ENCODE measurements at places on chromosomes 16 and 17. TPM values are rescaled to one million over a fixed set of nuclear protein-coding genes. Genes with fewer than 3 reads are reported as not detected.
A peak's percentile ranks its signal among the peaks of the same experiment; 100 is the strongest.

DNA sequence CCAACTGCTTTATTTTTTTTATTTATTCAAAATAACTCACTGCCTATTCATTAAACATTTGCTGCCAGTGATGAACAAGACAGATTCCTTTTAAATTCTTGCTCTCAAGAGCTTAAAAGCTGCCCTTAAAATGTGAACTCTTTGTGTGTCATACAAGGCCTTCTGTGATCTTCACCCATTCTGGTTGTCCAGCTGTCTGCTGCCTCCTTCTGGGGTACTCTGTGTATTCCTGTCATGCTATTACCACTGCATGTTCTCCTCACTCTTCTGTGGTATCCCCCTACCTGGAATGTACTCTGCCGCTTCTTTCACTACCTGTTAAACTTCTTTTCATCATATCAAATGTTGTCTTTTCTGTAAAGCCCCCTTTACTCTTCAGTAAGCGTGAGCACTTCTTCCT lies 165.8 kb downstream of the CHD9 start:
- H3K4me3 ChIP-seq: no peak overlapping the region
- no peaks in the 10 kb centered on the region for H3K27me3 ChIP-seq
- H3K27ac ChIP-seq: no peak overlapping the region
- H3K36me3 ChIP-seq: no peaks in the 10 kb centered on the region
- peak; percentile 3 for DNase-seq

DNA sequence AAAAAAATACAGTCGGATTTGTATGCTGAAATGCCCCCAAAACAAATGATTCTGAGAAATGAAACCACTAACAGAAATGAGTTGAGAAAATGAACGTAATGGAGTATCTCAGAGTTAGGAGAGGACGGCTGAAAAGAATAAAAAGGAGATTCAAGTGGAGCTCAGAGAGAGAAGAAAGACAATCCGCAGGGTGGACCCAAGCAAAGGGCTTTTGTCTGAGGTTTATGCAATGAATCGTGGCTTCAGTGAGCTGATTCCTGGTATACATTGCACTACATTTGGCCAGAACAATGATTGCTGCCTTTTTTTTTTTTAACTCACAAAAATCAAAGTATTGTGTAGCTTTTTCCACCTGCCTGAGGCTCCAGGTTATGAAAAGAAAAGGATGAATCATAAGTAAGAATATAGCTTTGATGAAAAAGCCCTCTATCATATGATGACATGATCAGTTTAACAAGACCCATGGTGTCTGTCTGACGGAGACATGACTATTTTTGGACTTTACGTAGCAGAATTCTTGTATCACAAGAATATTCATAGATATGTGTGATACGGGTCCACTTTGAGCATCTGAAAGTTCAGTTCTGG lies 4.4 kb upstream of the MED9 start:
- no peak overlapping the region for H3K4me3 ChIP-seq
- peaks cover 4% of the 10 kb centered on the region for H3K27me3 ChIP-seq
- DNase-seq: no peak
- peaks cover 9% of the 10 kb centered on the region for H3K4me1 ChIP-seq

DNA sequence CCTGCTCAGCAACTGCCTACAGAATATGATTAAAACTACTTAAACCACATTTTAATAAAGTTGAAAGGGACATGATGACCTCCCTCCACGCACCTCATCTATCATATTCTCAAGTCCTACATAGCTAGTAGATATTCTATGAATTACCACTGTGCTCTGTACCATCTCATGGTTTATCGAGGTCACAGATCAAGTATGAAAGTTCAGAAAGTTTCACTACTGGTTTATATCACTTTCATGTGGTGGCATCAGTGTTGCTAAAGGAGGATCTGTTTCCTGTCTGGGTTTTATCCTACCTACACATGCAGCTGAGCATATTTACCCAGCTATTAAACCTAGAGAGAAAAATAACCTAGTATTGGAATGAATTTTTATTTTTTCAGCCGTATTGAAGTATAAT lies 214.9 kb upstream of the MON1B start:
- DNase-seq: no peak
- H3K4me1 ChIP-seq: no peaks in the 10 kb centered on the region
- no peak overlapping the region for H3K4me3 ChIP-seq
- no peak overlapping the region for H3K27ac ChIP-seq
- no peaks in the 10 kb centered on the region for H3K27me3 ChIP-seq

GRCh38 chr16:48959747-48960146 lies 321.9 kb downstream of the CBLN1 start:
- H3K4me3 ChIP-seq: no peak overlapping the region
- no peaks in the 10 kb centered on the region for H3K36me3 ChIP-seq
- no peak overlapping the region for H3K27ac ChIP-seq
- no peaks in the 10 kb centered on the region for H3K27me3 ChIP-seq

DNA sequence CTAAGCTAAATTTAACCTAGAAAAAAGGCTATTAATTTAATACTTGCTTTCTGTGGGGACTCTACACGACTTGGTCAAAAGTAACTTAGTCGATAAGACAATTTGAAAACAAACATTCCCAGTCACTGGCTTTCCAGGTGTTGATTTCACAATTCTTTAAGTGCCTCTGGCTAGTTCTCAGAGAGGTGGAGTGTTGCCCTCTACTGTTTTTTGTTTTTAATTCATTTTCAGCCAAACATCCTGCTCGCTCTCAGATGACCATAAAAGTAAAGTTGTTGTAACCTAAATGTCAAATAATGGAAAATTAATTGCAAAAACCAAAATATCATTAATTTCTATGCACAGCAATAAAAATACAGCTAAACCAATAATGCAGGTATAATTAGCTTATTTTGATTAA lies 107.1 kb downstream of the MYO1D start:
- DNase-seq: no peak
- H3K27ac ChIP-seq: no peak overlapping the region
- H3K27me3 ChIP-seq: no peaks in the 10 kb centered on the region
- H3K4me3 ChIP-seq: no peak overlapping the region

DNA sequence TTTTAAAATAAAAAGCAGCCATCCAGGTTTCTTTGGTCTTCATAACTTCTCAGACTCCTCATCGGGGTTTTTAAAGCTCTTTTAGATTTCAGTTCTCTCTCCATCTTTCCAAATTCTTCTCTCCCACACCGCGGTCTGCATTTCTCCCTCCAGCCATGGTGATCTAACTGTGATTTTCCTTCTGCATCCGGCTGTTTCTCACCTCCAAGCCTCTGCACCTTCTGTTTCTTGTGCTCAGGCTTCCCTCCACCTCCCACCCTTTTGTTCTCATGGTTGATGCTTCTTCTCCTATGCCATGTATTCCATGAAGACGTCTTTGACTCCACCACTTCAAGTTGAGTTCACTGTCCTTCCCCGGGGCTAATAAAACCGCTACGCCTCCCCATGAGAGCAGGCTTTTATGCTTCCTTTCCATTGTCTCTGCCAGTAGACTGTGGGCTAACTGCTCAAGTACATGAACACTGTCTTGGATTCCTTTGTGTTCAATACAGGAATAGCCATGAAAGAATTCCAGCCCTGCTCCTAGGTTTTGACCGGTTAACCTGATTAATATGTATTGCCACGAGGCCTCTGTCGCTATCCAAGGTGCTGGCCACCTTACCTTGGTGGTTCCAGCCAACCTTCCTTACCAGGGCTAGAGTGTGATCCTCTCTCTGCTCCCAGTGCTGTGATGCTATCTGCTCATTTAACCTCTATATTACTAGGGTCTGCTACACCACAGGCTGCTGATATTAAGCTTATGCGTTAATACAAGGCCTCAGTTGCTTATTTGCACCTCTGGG lies 625.1 kb downstream of the HS3ST4 start:
- no peaks in the 10 kb centered on the region for H3K4me1 ChIP-seq
- no peak overlapping the region for H3K4me3 ChIP-seq
- no peaks in the 10 kb centered on the region for H3K36me3 ChIP-seq

- no peak for DNase-seq
- no peak overlapping the region for H3K27ac ChIP-seq
- no peaks in the 10 kb centered on the region for H3K4me1 ChIP-seq
- H3K36me3 ChIP-seq: no peaks in the 10 kb centered on the region
Observed at GRCh38 chr17:74389084-74389753, 21.9 kb downstream of the GPR142 start.

DNA sequence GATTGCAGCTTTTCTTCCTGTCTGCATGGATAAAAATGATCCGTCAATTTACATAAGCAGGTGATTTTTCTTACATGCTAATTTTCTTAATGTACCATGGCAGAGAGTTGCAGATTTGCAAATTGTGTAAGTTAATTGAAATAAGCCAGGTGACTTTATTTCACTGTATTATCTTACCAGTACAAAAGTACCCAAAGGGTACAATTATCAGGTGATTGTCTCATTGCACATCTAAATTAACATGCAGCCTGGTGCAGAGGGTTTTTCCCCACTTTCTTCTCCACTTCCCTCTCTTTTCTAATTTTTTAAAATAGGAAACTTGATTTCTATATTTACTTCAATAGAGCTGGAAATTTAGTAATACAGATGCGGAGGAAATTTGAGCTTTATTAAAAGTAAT lies 11.2 kb downstream of the NLK start:
- no peaks in the 10 kb centered on the region for H3K27me3 ChIP-seq
- H3K4me3 ChIP-seq: no peak overlapping the region
- H3K36me3 ChIP-seq: no peaks in the 10 kb centered on the region
- no peak for DNase-seq

- H3K4me3 ChIP-seq: no peak overlapping the region
- H3K36me3 ChIP-seq: no peaks in the 10 kb centered on the region
- H3K4me1 ChIP-seq: no peaks in the 10 kb centered on the region
- no peaks in the 10 kb centered on the region for H3K27me3 ChIP-seq
Observed at GRCh38 chr17:61836266-61837174, 26.8 kb downstream of the BRIP1 start.

DNA sequence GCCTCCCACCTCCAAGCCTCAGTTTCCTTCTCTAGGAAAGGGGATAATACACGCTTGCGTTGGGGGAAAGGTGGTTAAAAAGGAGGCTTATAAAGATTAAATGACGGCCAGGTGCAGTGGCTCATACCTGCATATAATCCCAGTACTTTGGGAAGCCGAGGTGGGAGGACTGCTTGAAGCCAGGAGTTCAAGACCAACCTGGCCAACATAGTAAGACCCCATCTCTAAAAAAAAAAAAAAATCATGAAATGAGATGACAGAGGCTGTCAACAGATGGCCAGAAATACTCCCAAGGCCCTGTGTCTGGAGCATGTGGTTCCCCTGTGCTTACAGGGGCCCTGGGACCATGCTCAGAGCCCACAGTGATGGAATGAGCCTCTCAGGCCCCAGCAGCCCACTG lies 30.4 kb downstream of the RTN4RL1 start:
- no peak overlapping the region for H3K27ac ChIP-seq
- no peaks in the 10 kb centered on the region for H3K36me3 ChIP-seq
- DNase-seq: no peak
- H3K4me1 ChIP-seq: no peaks in the 10 kb centered on the region

DNA sequence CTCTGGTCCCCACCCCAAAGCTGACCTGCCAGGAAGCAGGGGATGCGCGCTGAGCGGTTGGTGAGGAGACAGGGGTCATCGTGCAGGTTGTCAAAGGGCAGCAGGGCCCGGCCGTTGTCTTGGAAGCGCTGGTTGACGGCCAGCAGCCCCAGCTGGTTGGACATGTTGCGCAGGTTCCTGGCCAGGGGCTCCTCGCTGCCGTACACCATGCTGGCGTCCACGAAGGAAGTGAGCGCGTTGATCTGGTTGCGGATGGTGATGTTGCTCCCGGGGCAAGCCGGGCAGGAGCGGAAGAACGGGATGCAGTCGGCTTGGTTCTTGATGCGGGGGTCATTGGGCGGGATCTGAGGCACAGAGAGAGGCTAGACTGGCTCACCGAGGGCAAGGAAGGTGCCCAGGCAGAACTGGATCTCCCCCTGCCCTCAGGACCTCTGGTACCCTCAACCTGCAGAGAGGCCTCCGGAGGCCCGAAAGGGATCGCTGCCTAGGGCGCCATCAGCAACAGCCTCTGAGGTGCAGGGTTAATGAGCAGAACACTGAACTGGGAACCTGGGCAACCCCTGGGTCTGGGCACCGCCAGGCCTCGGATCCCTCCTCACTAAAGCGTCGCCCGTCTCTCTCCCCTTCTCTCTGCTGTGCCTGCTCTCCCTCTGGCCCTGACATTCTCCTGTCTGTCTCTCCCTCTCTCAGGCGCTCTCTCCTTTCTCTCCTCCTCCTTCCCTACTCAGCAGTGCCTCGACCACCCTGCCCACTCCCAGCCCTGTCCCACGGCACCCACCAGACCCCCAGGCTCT lies 2.7 kb downstream of the MPO start:
- no peaks in the 10 kb centered on the region for H3K36me3 ChIP-seq
- no peaks in the 10 kb centered on the region for H3K4me1 ChIP-seq
- DNase-seq: no peak
- H3K4me3 ChIP-seq: no peak overlapping the region
- no peak overlapping the region for H3K27ac ChIP-seq
- no peaks in the 10 kb centered on the region for H3K27me3 ChIP-seq

- H3K36me3 ChIP-seq: no peaks in the 10 kb centered on the region
- H3K4me3 ChIP-seq: no peak overlapping the region
- H3K4me1 ChIP-seq: no peaks in the 10 kb centered on the region
Observed at GRCh38 chr16:56151621-56152020, 39.7 kb upstream of the GNAO1 start.

- H3K27me3 ChIP-seq: no peaks in the 10 kb centered on the region
- peaks cover 12% of the 10 kb centered on the region for H3K4me1 ChIP-seq
- no peak for DNase-seq
- peak overlapping the region; percentile 58 for H3K4me3 ChIP-seq
Observed at GRCh38 chr17:66190738-66191592, 968 bp downstream of the CEP112 start.

- H3K36me3 ChIP-seq: no peaks in the 10 kb centered on the region
- peaks cover 17% of the 10 kb centered on the region for H3K27me3 ChIP-seq
- H3K27ac ChIP-seq: no peak overlapping the region
- no peak overlapping the region for H3K4me3 ChIP-seq
- no peak for DNase-seq
Observed at GRCh38 chr16:86498671-86499439, 11.5 kb upstream of the FOXF1 start.

DNA sequence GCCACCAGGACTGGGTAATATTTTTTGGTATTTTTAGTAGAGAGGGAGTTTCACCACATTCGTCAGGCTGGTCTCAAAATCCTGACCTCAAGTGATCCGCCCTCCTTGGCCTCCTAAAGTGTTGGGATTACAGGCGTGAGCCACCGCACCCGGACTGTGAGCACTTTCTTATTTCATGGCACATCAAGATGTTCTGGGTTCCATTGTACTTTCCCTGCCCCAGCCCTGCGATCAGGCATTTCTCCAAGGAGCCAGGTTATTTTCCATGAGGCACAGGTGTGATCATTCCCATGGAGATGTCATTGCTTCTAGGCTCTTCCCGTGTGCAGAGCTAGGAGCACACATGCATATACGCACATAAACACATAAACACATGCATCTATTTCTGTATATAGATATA lies 2.6 kb upstream of the ANKRD40CL start:
- H3K27ac ChIP-seq: no peak overlapping the region
- H3K27me3 ChIP-seq: no peaks in the 10 kb centered on the region
- no peak overlapping the region for H3K4me3 ChIP-seq
- no peaks in the 10 kb centered on the region for H3K36me3 ChIP-seq

DNA sequence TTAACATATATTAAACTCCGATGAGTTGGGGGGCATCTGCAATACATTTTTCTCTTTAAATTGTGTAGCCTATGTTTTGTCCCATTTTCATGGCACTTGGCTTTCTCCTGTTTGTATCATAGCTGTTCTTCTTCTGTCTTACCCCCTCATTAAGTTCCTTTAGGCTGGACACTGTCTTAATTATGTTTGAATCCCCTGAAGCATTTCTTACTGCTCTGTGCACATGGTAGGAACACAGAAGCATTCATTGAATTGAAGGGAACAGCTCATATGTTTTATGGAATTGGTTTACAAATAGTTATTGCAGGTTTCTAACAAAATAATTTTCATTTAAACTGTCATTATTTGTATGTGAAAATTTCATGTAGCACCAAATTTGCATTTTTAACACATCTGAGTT lies 176.8 kb downstream of the TANC2 start:
- H3K27me3 ChIP-seq: no peaks in the 10 kb centered on the region
- no peaks in the 10 kb centered on the region for H3K4me1 ChIP-seq

The KRT40 gene
- total RNA-seq: not detected

The SLC22A31 gene
- not detected for total RNA-seq

The CDH1 gene
- 0.18 TPM for total RNA-seq

The KIF2B gene
- total RNA-seq: not detected

The SMPD3 gene
- 0.15 TPM for total RNA-seq

The SOX9 gene
- total RNA-seq: not detected
